ENCODE measurements at places on chromosomes 13 and 19. TPM values are rescaled to one million over a fixed set of nuclear protein-coding genes. Genes with fewer than 3 reads are reported as not detected.

DNA sequence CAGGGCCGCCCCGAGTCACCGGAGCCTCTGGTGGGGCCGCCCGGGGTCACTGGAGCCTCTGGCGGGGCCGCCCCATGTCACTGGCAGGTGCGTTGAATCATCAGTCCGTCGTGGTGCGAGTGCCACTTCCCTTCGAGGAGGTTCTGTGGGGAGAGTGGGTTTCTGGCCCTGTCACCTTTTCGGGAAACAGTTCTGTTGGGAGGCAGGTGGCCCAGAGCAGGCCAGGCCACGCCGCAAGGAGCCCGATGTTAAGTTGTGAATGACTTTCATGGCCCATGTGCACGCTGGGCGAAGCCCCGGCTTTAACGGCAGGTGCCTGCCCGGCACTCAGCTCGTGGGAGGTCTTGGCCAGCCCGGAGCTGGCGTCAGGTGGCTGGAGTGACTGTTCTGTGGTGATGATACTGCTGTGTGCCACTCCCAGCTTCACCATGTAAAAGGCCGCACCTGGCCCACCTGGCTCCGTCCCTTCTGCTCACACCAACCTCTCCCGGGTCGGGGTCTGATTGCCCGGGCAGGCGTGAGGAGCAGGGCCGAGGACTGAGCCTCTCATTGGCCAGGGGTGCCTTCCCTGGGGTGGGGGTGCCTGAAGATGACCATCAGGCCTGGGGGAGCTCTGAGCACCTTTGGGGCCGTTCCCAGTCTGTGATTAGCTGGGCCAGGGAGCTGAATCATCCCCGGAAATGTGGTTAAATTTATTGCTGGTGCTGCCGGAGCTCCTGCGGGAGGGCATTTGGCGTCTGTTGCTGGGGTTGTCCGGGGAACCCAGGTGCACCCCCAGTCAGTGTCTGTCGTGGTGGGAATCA lies 29.2 kb downstream of the CSNK1G2 start:
- H3K4me3 ChIP-seq = no peak overlapping the region
- H3K27ac ChIP-seq = no peak overlapping the region
- no peaks in the 10 kb centered on the region for H3K4me1 ChIP-seq
- H3K27me3 ChIP-seq = no peaks in the 10 kb centered on the region
- DNase-seq = no peak

DNA sequence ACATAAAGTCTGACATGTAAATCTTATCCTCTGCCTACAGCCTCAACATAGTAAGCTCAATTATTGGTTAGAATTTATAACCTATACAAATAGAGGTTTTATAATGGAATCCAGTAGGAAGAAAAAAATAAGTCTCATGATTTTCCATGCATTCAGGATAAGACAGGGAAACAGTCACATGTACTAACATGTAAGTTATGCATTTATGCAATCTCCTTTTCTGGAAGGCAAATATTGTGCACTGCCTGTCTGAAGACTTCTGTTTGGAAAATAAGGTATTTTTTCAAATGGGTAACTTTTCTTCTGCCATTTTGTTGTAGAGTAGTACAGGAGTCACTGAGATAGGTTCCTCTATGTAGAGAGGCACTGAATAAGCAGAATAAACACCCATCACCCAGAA lies 92.7 kb downstream of the NALCN start:
- no peaks in the 10 kb centered on the region for H3K4me1 ChIP-seq
- H3K27me3 ChIP-seq = no peaks in the 10 kb centered on the region
- no peak overlapping the region for H3K4me3 ChIP-seq
- no peaks in the 10 kb centered on the region for H3K36me3 ChIP-seq

DNA sequence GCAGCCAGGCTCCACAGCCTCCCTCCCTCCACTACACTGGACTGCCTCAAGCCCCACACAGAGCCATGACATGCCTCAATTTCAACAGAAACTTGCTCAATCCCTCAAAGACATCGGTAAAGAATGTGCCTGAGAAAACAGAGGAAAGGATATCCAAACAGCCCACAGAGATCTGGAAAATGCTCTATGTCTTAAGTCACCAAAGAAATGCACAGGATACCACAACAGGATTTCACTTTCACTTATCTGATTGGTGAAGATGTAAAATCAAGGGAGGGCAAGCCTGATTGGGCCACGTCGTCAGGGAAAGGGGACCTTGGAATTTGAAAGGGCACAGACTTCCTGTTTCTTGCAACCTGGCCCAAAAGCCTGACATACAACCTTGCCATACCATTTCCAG lies 14.2 kb downstream of the CACNA1A start:
- no peak overlapping the region for H3K4me3 ChIP-seq
- no peak for DNase-seq
- peaks cover 51% of the 10 kb centered on the region for H3K27me3 ChIP-seq
- H3K4me1 ChIP-seq = no peaks in the 10 kb centered on the region

METTL21C gene
- total RNA-seq = not detected

KASH5 gene
- total RNA-seq = not detected

C5AR2 gene
- 0.12 TPM for total RNA-seq
